Epithelial cell of prostate (primary cell): ENCODE measurements at places on chromosomes 13 and 19.

DNA sequence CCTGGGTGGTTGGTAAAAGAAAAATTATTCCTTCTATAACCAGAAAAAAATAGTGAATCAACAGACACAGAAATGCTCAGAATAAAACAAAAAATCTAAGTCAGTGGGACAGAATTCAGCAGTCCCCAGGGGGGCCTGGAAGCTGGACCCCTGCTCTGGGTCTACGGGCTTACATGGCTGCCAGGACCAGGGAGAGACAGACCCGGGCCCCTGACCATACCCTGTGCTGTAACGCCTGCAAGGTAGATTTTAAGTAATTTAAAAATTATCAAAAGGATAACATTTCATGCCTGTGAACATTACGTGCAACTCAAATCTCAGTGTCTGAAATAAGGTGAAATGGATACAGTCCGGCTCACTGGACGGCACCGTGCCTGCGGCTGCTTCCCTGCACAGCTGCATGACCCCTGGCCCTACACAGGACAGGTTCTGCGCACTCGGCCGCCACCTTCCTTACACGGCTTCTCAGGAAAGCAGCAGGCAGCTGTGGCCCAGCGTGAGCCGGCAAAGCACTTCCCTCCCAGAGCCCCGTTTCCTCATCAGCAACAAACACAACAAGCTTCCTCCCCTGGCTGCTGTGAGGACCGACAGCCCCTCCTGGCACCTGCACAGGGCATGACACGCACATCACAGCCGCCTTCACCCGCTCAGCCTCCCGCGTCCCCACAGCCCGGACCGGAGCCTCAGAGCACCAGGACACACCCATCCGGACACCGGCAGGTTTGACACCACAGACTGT, 22.2 kb downstream of the RASA3 start:
- no peak for DNase-seq

GRCh38 chr19:15788594-15789270, 1.3 kb downstream of the OR10H5 start:
- DNase-seq: no peak

DNA sequence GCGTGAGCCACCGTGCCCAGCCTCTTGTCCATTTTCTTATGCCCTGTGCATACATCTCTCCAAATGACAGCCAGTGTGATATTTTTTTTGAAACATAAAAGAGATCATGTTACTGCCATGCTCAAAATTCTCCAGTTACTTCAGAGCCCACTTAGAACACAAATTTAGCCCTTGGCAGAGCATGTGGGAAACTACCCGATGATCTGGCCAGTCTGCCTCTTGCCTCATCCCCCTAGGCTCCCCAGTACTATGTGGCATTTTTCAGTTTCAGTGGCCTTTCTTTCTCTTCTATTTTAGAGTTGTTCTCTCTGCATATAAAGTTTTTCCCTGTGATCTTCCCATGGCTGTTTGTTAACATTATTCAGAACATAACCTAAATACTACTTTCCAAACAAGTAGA, 323.0 kb downstream of the GPC5 start:
- DNase-seq: no peak

GRCh38 chr13:52025475-52026245, 1.2 kb downstream of the UTP14C start:
- no peak for DNase-seq

- no peak for DNase-seq
Measured at GRCh38 chr19:40280608-40281221, 4.4 kb downstream of the AKT2 start.

GRCh38 chr19:7602240-7602934, 6.7 kb downstream of the CAMSAP3 start:
- DNase-seq: no peak

GRCh38 chr13:25064396-25064795, 31.5 kb upstream of the PABPC3 start:
- no peak for DNase-seq

GRCh38 chr13:21949818-21950429, 279.1 kb downstream of the FGF9 start:
- DNase-seq: no peak

GRCh38 chr13:66560189-66560588, 669.9 kb downstream of the PCDH9 start:
- no peak for DNase-seq

DNA sequence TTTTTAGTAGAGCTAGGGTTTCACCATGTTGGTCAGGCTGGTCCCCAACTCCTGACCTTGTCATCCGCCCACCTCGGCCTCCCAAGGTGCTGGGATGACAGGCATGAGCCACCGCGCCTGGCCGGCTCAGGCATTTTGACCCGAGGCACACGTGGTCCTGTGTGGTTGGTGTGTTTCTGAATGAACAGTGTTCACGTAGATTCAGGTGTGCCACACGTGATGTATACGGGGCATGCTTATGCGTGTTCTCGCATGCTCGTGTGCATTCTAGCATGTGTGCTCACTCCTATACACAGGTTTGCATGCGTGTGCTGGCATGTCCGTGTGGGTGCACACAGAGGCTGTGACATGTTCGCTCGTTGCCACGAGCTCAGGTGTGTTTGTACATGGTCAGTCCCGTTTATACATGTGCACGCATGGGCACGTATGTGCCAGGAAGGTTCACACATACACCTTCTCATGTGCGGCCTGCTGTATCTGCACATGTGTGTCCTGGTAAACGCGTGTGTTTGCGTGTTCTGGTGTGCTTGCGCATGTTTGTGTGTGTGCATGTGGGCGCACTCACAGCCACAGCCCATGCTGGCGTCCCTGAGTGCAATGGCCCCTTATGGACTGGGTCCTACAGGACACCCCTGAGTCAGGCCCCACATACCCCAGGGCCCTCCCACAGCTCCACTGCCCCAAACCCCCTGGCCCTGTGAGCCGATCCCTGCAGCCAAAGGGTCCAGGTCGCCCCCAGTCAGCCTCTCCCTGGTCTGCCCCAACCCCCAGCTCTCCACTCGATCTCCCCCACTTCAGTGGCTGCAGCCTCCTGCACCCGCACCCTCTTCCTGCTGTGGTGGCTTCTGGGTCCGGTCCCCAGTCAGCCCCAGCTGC, 20.6 kb upstream of the TCF3 start:
- DNase-seq: no peak

GRCh38 chr19:676339-677105, at the start of gene FSTL3:
TSS of gene FSTL3 (plus strand) at chr19:676392. CDS start at chr19:676424, 32 bp downstream.
- no peak for DNase-seq

GRCh38 chr19:51000981-51001380, 423 bp downstream of the KLK8 start:
- DNase-seq: no peak

- DNase-seq: no peak
Measured at GRCh38 chr19:17304386-17305215, 1.1 kb upstream of the MRPL34 start.

- no peak for DNase-seq
Measured at GRCh38 chr19:30421571-30421970, 49.4 kb downstream of the ZNF536 start.

GRCh38 chr19:16153582-16154336, 10.3 kb downstream of the HSH2D start:
- DNase-seq: no peak

DNA sequence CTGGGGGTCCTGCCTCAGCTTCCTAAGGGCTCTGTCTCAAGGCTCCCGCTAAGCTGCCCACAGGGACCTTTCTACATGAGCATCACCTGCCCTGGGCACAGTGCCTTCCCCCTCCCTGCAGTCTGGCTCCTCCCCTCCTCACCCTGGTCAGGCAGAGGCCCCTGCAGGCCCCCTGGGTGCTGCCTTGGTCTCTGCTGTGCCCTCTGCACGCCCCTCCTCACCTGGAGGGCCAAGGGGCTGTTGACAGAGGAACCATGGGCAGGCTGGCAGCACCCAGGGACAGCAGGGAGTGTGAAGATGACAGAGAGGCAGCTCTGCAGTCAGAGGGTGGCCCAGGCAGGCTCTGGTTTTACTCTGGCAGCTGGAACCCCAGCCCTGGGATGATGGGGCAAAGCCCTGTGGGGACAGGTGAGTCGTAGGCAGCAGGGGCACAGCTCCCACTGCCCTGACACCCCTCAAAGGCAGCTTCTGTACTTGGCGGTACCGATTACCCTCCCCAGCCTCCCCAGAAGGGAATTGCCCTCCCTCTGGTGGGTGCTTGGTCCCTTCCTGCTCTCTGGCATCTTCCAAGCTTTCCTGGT, 43.1 kb downstream of the SUGP2 start:
- DNase-seq: no peak

GRCh38 chr19:46697204-46697960, 19.5 kb downstream of the PRKD2 start:
- no peak for DNase-seq

GRCh38 chr13:106738186-106738678, 170.3 kb upstream of the ARGLU1 start:
- DNase-seq: no peak

GRCh38 chr19:56136362-56136761, 4.7 kb upstream of the ZNF444 start:
- DNase-seq: no peak

DNA sequence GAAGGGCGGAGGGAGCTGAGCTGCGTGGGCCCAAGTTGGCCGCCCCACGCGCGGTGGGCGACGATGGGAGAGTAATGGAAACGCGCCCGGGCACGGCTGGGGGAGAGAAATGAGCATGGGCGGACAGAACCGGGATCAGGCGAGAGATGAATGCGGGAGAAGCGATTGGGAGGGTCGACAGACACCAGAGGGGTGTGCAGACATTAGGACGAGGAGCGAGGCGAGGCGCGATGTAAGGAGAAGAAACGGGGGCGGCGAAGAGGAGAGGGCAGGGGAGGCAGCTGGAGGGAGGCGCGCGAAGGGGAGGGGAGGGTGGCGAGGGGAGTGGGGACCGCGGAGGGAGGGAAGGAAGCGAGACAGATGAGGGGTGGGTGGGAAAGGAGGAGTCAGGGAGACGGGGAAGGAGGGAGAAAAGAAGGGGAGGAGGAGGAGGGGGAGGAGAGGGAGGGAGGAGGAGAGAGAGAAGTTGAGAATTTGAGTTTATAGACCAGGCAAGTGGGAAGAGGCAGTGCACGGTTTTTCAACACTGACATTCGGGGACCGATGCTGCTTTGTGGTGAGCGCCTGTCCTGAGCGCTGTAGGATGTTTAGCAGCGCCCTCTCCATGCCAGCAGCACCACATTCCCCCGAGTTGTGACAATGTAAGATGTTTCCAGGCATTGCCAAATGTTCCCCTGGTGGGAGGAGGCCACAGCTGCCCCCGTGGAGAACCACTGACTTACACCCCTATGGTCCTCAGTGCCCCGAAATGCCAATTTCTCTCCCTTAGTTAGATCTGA, at the start of gene SHISA7:
SHISA7 (minus strand) TSS at position 256 of the 779 bp plus-strand sequence. CDS start 437 bp downstream, outside the sequence.
- no peak for DNase-seq

GRCh38 chr13:87906411-87906810, 235.2 kb downstream of the SLITRK5 start:
- no peak for DNase-seq

GRCh38 chr13:51303063-51303552, 36.4 kb upstream of the SERPINE3 start:
- DNase-seq: no peak

DNA sequence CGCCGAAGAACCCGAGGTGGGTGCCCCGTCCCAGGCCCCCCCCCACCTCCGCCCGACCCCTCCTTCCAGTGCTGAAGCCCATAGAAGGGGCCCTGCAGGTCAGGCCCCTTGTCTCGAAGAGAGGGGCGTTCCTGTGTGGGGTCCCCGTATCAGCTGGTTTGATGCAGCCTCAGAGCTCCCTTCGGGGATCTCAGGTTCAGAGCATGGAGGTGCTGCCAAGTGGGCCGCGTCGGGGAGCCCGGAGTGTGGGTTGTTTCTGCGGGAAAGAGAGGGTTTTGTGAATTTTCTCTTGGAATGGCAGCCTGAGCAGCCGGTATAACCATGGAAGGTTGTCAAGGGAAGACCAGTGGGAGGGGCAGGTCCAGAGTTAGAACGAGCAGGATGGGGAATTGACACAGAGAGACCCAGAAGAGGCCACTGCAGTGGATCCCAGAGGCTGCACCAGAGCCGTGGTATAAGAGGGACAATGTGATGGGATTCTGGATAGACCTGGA, 384 bp downstream of the TRAPPC2B start:
- DNase-seq: no peak

- no peak for DNase-seq
Measured at GRCh38 chr19:32819419-32820400, 49.9 kb downstream of the SLC7A9 start.

DNA sequence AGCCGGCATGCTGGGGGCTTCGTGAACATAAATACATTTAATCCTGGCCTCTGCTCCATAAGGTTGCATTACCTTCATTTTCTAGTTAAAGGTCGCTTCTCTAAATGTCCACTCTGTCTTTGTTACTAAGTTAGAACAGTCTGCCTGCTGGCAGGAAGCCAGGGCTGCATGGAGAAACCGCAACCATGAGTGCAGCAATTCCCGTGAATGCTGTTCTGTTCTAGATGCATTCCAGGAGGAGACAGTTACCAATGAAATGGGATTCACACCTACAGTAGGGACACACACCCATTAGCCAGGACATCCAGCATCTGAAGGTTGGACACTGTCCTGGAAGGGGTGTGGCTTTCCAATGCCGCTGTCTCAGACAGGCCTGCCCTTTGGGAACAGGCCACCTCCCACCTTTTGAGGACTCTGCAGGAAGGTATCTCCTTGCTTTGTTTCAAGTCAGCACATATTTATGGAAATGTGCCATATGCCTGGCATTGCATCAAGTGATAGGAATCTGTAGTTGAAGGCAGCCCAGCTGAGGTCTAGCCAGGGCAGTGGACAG, 129.7 kb downstream of the SLC7A1 start:
- DNase-seq: no peak

DNA sequence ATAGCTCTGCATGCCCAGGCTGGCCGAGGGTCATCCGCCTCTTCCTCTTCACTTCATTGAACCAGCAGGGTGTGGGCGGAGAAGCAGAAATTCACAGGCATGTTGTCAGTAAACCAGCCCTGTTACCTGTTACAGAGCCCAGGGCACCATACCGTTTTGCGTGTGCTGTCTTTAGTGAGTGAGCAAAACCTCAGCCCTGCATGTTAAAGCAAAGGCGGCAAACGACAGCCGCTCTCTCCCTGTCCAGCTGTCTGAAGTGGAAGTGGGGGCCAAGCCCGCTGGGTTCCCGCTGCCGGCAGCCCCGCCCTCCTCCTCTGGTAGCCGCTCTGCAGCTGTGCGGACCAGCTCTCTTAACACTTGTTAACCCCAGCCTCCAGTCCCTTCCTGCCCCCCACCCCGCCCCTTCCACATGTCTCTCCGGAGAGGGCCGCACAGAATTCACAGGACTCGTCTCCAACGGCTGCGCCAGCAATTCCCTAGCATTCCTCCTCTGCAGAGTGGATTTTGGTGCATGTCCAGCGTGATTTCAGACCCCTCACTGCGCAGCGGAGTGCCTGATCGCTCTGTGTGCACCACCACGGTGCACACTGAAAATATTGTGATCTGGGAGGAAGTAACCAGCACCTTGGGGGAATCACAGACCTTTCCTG, 12.7 kb downstream of the KLHL26 start:
- DNase-seq: no peak

- no peak for DNase-seq
Measured at GRCh38 chr13:92864584-92865284, 361.9 kb upstream of the GPC6 start.
